ENCODE measurements at places on chromosomes 16 and 17. TPM values are rescaled to one million over a fixed set of nuclear protein-coding genes. Genes with fewer than 3 reads are reported as not detected.

DNA sequence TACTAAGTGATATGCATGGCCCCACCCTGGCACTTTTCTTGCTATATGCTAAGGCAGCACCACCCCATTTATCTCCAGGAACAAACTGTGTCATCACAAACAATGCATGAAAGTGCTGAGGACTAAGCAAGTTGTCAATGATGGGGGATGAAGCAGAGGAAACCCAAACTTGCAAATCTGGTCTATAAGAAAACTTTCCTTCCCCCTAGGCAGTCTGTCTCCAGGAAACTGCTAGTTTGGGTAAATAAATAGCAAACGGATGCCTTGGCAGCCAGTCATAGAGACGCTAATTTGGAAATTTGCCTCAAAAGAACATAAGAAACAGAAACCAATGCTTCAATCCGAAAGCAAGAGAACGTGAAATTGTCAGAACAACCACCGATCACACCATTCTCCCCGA is 5.6 kb upstream of the HSBP1 start:
- DNase-seq = peak; percentile 33

The TAC4 gene
- not detected for polyA plus RNA-seq

DNA sequence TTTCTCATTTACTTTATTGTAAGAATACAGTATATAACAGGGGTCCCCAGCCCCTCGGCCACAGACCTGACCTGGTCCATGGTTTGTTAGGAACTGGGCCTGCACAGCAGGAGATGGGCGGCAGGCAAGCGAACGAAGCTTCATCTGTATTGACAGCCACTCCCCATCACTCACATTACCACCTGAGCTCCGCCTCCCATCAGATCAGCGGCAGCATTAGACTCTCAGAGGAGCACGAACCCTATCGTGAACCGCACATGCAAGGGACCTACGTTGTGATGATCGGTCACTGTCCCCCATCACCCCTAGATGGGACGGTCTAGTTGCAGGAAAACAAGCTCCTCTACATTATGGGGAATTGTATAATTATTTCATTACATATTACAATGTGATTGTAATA is 410.6 kb downstream of the SLC39A11 start:
- no peak for DNase-seq

DNA sequence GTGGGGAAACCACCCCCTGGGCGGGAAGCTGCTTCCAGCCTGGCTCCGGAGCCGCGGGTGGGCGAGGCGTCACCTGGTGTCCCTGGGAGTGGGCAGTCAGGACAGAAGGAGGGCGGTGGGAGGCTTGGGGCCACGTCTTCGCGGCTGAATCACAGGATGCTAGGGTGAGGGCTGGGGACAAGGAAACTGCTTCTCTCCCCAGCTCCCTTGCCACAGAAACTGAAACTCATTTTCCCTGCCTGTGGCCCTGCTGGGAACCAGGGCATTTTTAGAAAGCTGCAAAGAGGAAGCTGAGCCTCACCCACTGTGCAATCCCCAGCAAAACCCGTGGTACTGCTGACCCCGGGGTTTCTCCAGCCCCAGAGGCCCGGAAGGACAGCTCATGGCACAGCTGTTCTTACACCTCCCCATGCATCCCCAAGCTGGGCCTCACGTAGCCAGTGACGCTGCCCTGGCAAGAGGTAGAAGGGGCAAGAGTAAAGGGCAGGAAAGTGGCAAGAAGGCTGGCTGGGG is 8.2 kb downstream of the RHBDF2 start:
- peak; percentile 68 for DNase-seq

DNA sequence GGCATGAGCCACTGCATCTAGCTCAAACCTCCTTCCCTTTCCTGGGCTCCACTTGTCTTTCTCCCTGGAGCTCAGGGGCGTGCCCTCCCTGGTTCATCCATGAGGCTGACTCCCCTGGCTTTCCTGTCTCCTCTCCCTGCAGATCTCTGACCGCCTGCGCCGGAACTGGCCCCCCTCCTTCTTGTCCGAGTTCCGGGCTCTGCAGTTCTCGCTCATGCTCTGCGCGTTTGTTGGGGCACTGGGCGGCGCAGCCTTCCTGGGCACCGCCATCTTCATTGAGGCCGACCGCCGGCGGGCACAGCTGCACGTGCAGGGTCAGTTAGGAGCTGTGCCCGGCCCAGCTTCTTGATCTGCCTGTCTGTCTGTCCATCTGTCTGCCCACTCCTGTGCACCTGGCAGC is 1.2 kb upstream of the LAT start:
- no peak for DNase-seq

DNA sequence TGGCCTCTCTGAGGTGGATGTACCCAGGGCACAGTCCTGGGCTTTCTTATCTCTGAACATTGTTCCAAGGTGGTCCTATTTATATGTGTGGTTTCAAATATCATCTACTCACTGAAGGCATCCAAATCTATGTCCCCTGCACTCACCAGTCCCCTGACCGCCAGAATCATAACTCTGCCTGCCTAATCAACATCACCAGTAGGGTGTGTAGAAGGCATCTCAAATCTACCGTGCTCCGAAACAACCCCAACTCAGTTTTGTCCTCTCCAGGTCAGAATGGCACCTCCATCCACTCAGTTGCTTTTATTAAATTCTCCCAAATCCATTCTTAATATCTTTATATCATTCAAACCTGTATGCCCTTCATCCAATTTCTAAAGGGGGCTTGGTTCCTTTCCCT is 536.3 kb downstream of the GRIN2A start:
- no peak for DNase-seq

The TMC8 gene
- not detected for polyA plus RNA-seq

- DNase-seq = peak; percentile 85
These were observed 7.3 kb upstream of the CPHXL start for GRCh38 chr16:75733305-75734211.

The BLMH gene
- polyA plus RNA-seq = 20.3 TPM

- DNase-seq = no peak
These were observed at the start of gene ALOXE3 for GRCh38 chr17:8117980-8118768. TSS of gene ALOXE3 (minus strand) at chr17:8118514. CDS start at chr17:8117990, 524 bp downstream.

GRCh38 chr16:28309811-28310311 is 17.5 kb downstream of the SBK1 start:
- no peak for DNase-seq

The TP53TG3C gene
- not detected for polyA plus RNA-seq

DNA sequence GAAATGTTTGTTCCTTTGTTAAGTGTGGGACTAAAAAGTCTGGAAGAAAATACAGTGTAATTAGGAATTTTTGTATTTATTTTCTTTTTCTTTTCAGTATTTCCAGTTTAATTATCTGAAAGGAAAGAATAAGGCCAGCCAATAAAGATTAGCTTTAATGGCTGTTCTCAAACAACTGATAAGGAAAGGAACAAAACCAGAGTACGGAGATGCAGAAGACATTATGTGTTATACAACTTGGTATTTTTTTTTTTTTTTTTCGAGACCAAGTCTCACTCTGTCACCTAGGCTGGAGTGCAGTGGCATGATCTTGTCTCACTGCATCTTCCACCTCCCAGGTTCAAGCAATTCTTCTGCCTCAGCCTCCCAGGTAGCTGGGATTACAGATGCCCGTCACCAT is 47.5 kb downstream of the SNTB2 start:
- DNase-seq = no peak

DNA sequence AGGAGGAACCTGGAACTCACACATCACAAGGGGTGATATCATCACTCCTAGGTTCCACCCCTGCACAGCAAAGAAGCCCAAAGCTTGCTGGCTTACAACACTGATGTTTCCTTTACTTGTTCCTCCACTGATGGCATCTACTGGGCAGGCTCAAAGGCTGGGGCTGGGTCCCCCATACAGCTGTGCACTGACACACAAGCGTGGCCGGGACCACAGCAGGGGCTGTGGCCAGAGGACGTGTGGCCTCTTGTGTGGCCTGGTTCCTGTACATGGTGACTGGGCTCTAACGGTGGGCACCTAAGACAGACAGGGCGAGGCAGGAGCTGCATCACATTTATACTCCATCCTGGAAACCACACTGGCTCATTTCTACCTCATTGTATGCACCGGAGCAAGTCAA is 264.4 kb upstream of the FOXF1 start:
- no peak for DNase-seq

The EFNB3 gene
- 7.7 TPM for polyA plus RNA-seq

DNA sequence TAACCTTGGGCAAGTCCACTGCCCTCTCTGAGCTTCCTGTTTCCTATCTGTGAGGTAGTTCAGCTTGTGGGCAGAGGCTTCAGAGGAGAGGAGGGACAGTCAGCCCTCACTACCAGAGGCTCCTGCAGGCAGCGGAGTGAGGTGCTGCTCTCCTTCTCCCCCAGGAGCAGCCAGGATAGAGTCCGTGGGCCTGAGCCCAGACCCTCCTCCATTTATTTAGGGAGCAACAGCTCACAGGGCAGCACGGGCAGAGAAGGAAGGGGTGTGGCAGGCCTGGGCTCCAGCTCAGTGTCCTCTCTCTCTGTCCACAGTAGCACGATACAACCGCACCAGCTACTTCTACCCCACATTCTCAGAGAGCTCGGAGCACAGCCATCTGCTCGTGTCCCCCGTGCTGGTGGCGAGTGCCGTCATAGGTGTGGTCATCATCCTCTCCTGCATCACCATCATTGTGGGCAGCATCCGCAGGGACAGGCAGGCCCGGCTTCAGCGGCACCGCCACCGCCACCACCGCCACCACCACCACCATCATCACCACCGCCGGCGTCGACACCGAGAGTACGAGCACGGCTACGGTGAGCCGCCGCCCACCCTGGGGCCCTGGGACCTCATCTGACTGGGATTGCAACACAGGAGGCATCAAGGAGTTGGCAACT is 42.3 kb downstream of the BEAN1 start:
- DNase-seq = no peak

GRCh38 chr16:3578610-3579551 is 1.7 kb upstream of the NLRC3 start:
- DNase-seq = no peak

DNA sequence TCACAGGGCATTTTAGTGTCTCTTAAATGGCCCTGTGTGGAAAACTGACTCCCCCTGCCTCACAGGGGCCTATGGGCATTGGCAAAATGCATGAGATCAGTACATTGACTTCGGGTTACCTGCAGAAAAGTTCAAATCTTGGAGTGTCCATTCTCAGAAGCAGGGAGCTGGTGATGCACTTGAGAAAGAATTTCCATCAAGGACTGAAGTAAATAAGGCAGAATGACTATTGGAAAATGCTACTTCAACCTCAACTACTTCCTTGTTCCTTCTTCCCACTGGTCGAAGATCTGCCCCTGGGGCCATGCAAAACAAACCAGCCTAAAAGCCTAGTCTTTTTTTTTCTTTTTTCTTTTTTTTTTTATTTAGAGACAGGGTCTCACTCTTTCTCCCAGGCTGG is 13.8 kb upstream of the GSDMA start:
- DNase-seq = no peak

The SLC25A11 gene
- polyA plus RNA-seq = 44.7 TPM

DNA sequence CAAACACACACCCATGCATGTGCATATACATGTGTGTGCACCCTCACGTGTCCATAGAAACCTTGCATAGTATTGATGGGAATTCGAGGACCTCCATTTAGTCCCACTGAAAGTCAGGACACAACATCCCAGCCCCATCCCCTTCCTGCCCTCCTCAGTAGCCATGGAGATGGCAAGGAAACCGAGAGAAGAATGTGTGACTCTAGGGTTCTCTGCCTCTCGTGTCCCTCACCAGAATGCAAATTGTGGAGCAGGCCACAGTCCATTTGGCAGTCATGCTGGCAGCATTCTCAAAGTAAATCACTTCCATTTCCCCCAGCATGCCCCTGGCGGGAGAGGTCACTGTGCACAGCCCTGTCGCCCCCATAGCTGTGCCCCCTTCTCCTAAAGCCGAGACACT is 141.1 kb downstream of the MSI2 start:
- no peak for DNase-seq

DNA sequence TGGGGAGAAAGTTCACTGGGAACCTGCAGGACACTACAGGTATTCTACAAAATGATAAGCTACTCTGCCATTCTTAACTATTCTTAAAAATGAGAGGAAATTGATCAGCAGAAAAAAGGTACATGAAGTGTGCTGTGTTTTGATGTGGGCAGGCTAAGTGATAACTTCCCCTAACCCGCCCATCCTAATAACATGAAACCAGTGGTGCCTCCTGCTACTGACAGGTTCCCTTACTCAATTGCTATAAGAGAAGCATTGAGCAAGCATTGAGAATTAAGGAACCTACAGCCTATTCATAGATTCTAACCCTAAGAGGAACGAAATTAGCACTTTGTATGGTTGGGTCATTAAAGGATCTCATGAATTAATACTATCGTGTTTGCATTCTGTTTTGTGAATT is 18.9 kb downstream of the XYLT1 start:
- no peak for DNase-seq

The CD79B gene
- not detected for polyA plus RNA-seq

- no peak for DNase-seq
These were observed 13.5 kb downstream of the EEF2K start for GRCh38 chr16:22219389-22220068.

DNA sequence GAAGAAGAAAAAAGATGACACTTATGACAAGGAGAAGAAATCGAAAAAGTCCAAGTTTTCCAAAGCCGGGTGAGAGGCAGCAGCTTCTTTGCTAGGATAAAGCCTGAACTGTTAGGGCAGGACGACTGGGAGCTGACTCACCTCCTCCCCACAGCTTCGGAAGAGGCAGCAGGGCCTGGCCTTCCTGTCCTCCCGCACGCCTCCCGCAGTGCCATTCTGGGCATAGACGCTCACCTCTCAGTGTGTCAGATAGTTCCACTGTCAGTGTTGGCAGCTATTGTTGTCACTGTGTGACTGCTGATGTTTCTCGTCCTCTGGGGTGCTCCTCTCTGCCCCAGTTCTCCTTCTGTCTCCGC is 12.6 kb downstream of the UBN1 start:
- DNase-seq = no peak

DNA sequence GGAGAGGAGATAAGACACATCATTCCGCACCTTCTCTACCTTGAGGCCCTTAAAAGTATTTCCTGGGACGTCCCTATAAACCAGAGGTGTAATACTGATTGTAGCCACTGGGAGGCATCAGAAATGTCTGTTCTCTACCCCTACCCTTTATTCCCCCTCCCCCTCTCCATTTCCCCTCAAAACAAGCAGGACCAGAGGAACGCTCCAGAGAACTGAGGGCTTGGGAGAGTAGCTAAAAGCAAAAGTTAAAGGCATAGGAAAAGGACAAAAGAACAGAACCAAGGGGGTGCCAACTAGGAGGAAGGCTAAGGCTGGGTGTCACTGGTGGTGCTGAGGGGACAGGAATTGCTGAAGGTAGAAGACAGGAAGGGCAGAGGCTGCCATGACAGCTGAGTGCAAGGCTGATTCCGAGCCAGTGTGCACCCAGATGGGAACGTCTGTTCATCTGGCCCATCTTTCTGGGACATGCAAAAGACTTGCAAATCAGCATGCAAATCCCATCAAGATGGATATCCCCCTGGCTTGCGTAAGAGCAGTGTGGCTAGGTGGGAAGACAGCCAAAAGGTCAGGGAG is 6.7 kb downstream of the CAMTA2 start:
- no peak for DNase-seq

DNA sequence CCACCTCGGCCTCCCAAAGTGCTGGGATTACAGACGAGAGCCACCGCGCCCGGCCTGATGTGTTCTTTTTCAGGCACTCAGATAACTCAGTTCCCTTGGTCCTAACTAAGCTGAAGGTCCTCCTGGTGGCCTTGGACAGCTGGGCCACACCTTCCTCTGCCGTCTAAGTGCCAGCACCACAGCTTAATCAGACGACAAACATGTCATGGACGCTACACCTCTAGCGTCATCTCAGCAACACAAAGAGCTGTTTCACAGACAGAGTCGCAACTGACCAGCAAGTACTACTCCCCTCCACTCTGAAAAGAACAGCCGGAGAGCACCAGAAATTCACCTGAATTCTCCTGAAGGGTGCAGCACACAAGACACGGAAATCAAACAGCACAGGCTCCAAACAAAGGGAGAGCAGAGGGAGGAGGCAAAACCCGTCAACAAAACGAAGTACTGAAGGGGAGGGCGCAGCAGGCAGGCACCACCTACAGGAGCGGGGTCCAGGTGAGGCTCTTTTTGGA is 4.4 kb downstream of the TRAP1 start:
- DNase-seq = no peak

The CSF3 gene
- not detected for polyA plus RNA-seq

The TSPAN10 gene
- polyA plus RNA-seq = 0.92 TPM
